ENCODE measurements at places on chromosomes 11 and 22. TPM values are rescaled to one million over a fixed set of nuclear protein-coding genes. Genes with fewer than 3 reads are reported as not detected.

Gene APLNR
- total RNA-seq = not detected

Gene ELFN2
- 0.59 TPM for total RNA-seq

Gene YPEL4
- 0.89 TPM for total RNA-seq

Gene MFNG
- total RNA-seq = 0.28 TPM

Gene C11orf42
- not detected for total RNA-seq

Gene TUBA8
- total RNA-seq = not detected

Gene H19
- total RNA-seq = 4.6 TPM

Gene ACTN3
- total RNA-seq = 0.09 TPM

Gene ANGPTL5
- not detected for total RNA-seq

Gene GAL3ST3
- not detected for total RNA-seq

Gene MICAL3
- total RNA-seq = 34.7 TPM

Gene RIMBP3C
- 0.59 TPM for total RNA-seq

Gene CSF2RB
- under 0.01 TPM for total RNA-seq

Gene KCTD14
- total RNA-seq = 0.42 TPM

Gene PTDSS2
- 30.9 TPM for total RNA-seq

Gene MYOD1
- total RNA-seq = not detected

Gene OR51E2
- 0.59 TPM for total RNA-seq

Gene CALCB
- total RNA-seq = not detected

Gene OR51I1
- total RNA-seq = not detected

Gene POTEH
- not detected for total RNA-seq

Gene POU2AF1
- not detected for total RNA-seq

Gene ELMOD1
- total RNA-seq = 2.8 TPM

Gene MMP7
- total RNA-seq = not detected

Gene HBD
- total RNA-seq = not detected

Gene MYEOV
- 2.9 TPM for total RNA-seq

Gene TMEM132A
- 163 TPM for total RNA-seq

Measured in smooth muscle cell of the umbilical artery (primary cell).